ENCODE measurements at places on chromosomes 6 and 20.
A peak's percentile ranks its signal among the peaks of the same experiment; 100 is the strongest.

DNA sequence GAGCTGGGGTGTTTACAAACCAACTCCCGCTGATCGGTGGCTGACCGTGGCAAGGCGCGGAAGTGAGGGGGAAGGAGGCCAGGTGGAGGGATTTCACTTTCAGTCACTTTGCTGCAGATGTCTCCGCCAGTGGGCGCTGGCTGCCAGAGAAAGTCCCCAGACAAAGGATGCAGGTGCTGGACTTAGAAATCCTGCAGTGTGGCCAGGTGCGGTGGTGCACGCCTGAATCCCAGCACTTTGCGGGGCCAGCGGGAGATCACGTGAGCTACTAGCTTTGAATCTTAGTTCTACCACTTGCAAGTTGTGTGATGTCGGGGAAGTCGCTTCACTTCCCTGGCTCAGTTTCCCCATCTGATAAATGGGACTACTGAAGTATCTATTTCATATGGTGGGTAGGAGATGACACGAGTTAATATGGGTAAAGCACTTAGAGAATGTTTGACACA, 180.4 kb downstream of the ZNF217 start:
- DNase-seq, result peak; percentile 79

DNA sequence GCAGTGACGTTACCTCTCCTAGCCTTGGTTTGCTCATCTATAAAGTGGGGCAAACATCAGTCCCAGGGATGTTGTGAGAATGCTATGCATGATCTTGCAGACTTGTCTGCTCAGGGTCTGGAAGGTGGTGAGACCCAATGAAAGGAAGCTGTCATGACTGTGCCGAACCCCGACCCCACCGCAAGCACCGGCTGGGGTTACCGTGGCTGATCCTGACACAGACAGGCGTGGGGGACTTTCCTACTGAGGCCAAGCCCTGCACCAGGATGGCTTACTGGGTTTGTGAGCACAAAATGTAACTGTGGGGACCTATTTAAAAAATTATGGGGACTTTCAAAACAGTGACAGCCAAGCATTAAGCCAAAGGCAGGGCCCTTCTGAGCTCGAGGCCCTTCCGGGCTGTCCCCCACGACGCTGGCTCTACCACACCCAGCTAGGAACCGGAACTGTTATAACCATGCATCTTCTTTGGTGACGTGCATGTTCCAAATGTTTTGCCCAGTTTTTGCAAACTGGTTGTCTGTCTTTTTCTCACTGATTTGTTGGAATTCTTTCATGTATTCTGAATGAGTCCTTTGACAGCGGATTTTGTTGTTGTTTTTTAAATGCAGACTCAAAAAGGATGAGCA, 76.6 kb upstream of the PMEPA1 start:
- DNase-seq, result no peak

GRCh38 chr6:5541025-5541424, 279.7 kb downstream of the FARS2 start:
- DNase-seq, result no peak

GRCh38 chr6:39880594-39880993, 53.7 kb downstream of the MOCS1 start:
- no peak for DNase-seq

DNA sequence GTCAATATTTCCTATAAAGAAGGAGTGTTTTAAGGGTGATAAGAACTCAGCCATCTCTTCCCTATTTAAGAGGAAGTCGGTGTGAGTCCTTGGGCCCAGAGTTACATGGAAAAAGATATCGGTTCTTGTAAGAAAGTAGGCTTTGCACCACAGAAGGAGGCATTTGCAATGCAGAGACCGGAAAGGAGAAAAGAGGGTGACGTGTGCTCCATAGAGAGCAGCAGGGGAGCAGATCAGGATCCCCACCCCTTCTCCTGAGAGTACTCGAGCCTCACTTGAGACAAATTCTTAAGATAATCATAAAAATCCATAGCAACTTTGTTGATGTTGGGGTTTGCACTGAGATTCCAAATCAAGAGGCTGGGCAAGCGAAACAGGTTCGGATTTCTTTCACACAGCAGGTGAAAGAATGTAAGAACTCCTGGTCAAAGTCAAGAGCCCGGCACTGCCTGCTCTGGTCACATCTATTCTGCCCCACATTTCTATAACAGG, 27.8 kb downstream of the FOXA2 start:
- no peak for DNase-seq

- DNase-seq, result no peak
Measured at GRCh38 chr6:109465772-109466171, 10.2 kb upstream of the MICAL1 start.

DNA sequence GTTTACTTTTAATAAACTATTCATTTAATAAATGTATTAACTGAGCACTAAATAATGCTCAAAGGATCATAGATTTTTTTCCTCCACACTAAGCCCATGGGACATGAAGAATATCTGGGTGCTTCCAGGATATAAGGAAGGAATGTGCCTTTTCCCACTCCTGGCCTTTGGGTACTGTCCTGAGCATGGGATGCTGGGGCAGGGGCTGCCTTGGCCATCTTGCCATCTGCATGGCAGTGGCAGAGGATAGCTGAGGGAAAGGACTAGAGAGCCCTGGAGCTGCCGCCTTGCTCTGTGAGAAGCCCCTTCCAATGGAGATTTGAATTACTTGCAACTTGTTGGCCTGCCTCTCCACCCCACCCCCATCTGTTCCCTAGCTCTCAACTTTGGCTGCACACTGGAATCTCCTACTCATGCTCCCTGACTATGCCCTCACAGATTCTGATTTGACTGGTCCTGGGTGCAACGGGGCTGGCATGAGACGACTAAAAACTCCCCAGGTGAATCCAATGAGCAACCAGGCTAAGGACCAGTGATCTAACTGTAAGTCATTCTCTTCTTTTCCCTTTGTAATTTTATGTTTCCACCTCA, 15.6 kb downstream of the DDRGK1 start:
- DNase-seq, result no peak

- DNase-seq, result peak; percentile 79
Measured at GRCh38 chr20:3238616-3239025, 369 bp downstream of the SLC4A11 start.

DNA sequence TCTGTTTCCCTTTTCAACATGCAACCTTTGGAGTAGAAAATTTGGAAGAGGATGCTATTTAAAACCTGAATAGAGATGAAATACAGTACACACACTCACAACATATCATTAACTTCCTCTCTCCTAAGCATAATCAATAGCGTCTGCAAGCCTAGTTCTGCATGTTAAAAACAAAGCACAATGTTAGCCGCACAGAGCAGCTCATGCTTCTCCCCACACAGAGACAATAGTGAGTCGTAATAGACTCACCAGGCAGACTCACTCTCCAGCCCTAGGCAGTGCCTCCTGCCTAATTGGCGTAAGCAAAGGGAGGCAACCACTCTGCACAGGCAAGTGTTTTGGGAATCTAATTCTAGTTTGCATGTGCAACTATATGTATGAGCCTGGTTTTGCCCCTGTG, 45.8 kb upstream of the ARID1B start:
- no peak for DNase-seq

GRCh38 chr20:2353231-2353630, 27.5 kb upstream of the TGM6 start:
- no peak for DNase-seq

- DNase-seq, result no peak
Measured at GRCh38 chr20:51810155-51811041, 8.1 kb upstream of the SALL4 start.

GRCh38 chr20:37257988-37258387, 3.6 kb downstream of the GHRH start:
- DNase-seq, result peak; percentile 52

DNA sequence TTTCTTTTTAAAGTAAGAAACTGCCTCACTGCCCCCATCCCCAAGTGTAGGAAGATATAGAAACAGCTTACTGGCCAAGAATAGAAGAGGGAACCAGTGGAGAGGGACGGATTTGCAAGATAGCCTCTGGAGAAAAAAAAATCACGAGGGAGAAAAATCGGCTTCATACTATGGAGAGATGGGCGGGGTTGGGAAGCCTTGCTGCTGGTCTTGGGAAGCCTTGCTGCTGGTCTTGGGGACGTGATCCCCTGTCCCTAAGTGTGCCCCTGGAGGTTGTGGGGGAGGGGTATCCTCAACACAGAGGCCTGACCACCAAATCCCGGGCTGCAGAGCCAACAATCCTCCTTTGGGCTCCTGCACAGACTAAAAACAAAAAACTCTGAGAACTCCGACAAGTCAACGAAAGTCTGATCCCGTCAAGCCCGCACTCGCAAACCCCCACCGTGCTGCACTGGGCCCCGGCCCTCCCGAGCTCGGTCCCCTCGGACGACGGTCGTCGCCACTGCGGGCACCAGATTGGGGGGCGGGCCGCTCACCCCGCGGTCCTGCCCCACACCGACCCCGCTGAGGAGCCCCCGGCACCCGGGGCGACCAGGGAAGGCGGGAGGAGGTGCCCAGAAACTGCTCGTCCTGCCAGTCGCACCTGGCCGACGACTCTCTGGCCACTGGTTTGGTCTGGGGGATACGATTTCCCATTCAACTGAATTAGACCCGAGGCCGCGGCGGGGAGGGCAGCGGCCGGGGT, 750 bp downstream of the MAP7 start:
- DNase-seq, result peak; percentile 27

DNA sequence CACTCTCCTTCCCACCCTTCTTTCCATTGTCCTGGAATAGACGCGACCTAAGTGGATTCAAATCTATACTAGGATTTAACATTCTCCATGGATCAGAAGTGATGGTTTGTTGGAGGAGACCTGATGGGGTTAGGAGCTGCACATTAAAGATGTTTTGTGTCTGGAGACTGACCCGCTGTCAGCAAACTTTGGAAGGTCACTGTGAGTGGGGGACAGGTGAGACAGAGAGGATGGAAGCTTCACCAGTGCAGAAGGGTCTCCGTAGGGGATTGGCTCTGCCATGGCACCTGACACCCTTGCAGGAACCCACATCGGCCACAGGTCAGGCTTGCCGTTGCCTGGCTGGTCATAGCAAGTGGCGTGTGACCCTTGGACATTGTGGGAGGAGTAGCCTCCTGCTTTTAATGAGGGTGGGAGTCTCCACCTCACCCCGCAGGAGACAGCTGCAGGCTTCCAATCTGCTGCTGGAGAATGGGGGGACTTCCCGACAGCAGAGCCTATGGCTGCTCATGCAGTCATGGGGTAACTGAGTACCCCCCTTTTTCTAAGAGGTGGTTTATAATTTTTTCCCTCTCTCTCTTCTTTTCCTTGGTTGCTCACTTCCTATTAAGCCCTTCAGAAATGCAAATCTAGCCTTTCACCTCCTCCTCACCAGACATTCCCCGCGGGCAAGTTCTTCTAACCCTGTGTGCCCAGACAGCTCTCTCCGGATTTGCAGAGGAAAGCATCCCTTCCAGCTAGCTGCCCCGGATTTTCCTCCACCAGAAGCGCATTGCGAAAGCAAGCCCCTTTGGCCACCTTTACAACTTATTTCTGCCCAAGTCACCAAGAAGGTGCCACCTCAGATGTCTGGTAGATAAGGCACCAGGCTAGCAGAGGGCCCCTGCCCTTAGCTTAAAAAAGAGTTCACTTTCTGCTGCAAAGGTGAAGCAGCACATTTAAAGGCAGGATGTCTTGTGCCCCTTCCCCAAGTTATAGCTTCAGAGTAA, 53.5 kb downstream of the DACT2 start:
- no peak for DNase-seq

- DNase-seq, result no peak
Measured at GRCh38 chr20:22921595-22922421, 113.3 kb upstream of the SSTR4 start.

DNA sequence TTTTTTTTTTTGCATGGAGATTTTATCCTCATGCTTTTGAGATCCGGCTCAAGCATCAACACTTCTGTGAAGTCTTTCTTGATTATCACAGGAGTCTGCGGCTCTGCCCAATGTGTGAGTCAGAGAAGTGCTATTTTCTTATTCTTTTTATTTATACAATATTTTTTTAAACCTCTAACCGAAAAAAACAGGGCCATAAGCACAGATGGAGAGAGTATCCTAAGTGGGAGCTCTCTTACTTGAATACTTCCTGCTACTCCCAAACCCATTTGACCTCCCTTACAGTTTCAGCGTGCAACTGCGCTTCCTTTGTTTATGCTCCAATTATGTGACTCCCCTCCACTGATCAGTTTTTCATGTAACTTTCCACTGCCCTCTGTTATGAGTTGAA, 8.7 kb upstream of the ATXN1 start:
- DNase-seq, result no peak

GRCh38 chr20:6040958-6041807, 12.7 kb downstream of the LRRN4 start:
- no peak for DNase-seq

DNA sequence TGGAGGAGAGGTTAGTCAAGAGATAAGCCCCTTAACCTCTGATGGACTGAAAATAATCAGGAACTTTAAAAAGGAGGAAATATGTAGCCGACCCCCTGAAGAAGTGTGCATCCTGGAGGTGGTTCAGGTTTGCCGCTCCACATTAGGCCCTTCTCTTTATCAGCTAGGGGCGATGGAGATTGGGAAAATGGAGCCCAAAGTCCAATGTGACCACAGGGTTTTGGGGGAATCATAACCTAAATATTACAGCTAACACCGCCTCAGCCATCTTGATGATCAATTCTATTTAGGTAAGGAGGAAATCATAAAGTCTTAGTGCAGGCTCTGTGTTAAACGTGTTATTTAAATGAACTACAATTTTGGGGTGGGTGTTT, 1.2 kb downstream of the OGFRL1 start:
- DNase-seq, result no peak

DNA sequence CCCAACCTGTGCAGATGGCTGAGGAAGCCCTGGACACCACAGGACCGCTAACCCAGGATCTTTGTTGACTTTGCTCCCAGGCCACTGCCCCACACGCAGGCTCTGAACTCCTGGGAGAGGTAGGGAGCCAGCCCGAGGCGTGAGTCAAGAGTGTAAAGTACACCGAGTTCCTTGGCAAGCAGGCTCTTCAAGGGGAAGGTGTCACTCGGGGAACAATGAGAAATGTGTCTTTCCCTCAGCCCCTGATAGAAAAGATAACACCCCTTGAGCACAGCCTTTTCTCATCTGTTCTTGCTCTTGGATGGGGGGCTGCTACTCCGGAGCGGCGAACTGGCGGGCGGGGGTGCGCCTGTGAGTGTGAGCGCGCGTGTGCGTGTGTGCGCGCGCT, 472 bp upstream of the EDN3 start:
- peak; percentile 22 for DNase-seq

DNA sequence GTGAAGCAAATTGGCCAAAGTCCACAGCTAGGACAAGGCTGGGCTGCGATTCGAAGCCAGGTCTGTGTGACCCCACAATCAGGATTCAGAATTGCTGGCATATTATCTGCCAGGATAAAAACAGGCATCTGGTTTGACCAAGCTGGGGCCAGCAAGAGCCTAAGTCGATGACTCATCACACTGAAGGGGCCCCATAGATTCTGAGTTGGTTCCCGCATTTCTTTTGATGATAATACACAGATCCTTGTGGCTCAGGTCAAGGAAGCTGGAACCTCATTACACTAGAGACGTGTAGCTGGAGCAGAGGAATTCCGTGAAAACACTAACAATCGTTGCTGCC, 6.5 kb downstream of the KCNB1 start:
- DNase-seq, result no peak

All from iPS-NIHi11 (cell line).